Panc1 (cell line): ENCODE measurements at places on chromosomes 5 and 9.

GRCh38 chr5:174400461-174400860 is 323.9 kb upstream of the MSX2 start:
- no peaks in the 10 kb centered on the region for H3K4me1 ChIP-seq
- H3K36me3 ChIP-seq, result no peaks in the 10 kb centered on the region
- H3K4me3 ChIP-seq, result no peak overlapping the region
- no peak for DNase-seq
- H3K27me3 ChIP-seq, result peaks cover 18% of the 10 kb centered on the region

DNA sequence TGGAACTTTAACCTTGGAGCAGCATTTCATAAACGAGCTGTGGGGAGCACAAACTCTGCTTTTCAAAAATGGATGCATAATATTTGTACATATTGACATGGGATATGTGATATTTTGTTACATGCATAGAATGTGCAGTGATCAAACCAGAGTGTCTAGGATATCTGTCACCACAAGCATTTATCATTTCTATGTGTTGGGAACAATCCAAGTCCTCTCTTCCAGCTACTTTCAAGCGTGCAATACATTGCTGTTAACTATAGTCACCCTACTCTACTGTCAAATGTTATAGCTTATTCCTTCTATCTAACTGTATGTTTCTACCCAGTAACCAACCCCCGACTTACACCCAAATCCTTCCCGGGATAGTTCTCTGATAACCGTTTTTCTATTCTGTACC is 15.0 kb upstream of the C5orf58 start:
- H3K27ac ChIP-seq, result peak overlapping the region; percentile 66; the same call in 1 of the 2 replicates
- H3K27me3 ChIP-seq, result no peaks in the 10 kb centered on the region
- H3K4me1 ChIP-seq, result peaks cover 10% of the 10 kb centered on the region
- H3K36me3 ChIP-seq, result no peaks in the 10 kb centered on the region

- H3K27me3 ChIP-seq, result peaks cover 12% of the 10 kb centered on the region
- no peak overlapping the region for H3K27ac ChIP-seq
- H3K36me3 ChIP-seq, result peaks cover 5% of the 10 kb centered on the region
- no peak overlapping the region for H3K4me3 ChIP-seq
- H3K4me1 ChIP-seq, result peaks cover 5% of the 10 kb centered on the region; the same call in 1 of the 2 replicates
These were observed 2.0 kb upstream of the MTX3 start for GRCh38 chr5:79992891-79993657.

DNA sequence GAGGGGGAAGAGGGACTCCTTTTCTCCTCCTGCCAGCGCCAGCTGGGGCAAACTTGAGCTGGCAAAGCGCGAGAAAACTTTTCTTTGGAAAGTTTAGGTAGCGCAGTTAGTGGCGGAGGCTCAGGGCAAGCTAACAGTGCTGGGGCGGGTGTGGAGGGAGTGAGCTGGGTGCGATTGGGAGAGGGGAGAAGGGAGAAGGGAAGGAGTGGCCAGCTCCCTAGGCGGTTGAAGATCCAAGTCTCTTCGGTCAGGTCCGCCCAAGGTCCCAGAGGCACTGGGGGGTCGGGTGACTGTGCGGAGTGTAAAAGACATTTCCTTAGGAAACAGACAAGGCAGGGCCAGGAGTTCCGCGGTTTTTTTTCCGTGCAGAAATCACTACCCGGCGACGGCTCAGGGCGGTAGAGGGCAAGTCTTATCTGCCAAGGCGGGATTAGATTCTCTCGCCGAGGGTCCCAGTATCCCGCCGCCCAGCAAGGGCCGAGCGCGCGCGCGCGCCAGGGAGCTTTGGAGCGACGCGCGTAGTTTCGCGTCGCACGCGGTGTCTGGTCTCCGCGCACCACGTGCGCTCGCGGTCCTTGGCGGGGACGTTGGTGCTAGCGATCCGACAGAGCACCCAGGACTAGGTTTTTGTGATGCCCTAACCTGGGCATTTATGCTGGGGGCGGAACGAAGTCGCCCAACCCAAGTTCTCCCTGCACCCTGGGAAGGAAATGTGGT is 33.6 kb upstream of the NFIB start:
- H3K27me3 ChIP-seq, result no peaks in the 10 kb centered on the region
- H3K36me3 ChIP-seq, result no peaks in the 10 kb centered on the region
- no peak overlapping the region for H3K27ac ChIP-seq
- H3K4me3 ChIP-seq, result peak overlapping the region; percentile 52

DNA sequence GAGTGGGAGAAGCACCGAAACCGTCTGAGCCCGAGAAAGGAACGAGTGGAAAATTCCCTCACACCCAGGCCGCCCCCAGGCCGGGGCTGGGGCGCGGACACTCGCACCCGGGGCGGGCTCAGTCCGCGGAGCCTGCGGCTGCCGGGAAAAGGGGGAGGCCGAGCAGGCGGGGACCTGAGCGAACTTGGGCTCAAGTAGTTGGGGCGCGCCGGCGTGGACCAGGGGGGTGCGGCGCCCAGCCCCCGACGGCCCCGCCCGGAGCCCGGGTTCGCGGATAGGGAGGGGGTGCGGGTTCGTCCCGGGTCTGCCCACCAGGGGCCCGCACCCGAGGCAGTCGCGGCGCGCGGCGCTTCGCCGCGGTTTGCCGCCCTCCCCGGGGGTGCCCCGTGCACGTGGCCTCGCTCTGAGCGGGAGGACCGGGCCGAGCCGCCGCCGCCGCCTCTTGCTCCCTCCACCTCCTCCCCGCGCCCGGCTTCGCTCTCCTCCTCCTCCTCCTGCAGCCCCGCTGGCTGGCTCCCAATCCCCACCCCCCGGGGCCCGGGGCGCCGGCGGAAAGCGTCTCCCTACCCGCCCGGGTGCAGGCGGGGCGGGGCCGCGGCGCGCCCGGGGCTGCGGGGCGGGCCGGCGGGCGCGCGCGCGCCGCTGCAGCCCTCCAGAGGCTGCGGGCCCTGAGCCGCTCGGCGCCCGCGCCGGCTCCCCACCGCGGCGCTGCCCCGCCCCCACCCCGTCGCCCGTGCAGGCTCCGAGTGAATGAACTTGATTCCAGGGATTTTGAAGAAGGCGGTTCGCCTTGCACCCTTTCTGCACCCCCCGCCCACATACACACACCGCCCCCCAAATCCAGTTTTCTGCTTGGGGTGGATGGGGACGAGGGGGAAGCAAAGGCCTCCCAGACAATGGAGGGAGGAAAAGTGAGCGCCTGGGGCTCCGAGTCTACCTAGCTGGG is 1.3 kb upstream of the NFIB start:
- H3K27ac ChIP-seq, result peak overlapping the region; percentile 84
- H3K4me1 ChIP-seq, result peaks cover 4% of the 10 kb centered on the region
- no peaks in the 10 kb centered on the region for H3K36me3 ChIP-seq
- H3K4me3 ChIP-seq, result peak overlapping the region; percentile 63

- DNase-seq, result no peak
- no peaks in the 10 kb centered on the region for H3K4me1 ChIP-seq
- H3K27ac ChIP-seq, result no peak overlapping the region
- H3K36me3 ChIP-seq, result no peaks in the 10 kb centered on the region
These were observed 206.4 kb upstream of the TRIM32 start for GRCh38 chr9:116480700-116481099.

GRCh38 chr5:151094852-151095245 is 14.0 kb upstream of the TNIP1 start:
- H3K4me3 ChIP-seq, result no peak overlapping the region
- no peaks in the 10 kb centered on the region for H3K36me3 ChIP-seq
- peaks cover 9% of the 10 kb centered on the region; the same call in 1 of the 2 replicates for H3K4me1 ChIP-seq
- H3K27ac ChIP-seq, result no peak overlapping the region
- no peaks in the 10 kb centered on the region for H3K27me3 ChIP-seq

- H3K4me3 ChIP-seq, result no peak overlapping the region
- no peaks in the 10 kb centered on the region for H3K27me3 ChIP-seq
- H3K27ac ChIP-seq, result no peak overlapping the region
These were observed 477.8 kb downstream of the CCDC171 start for GRCh38 chr9:16030528-16031185.

GRCh38 chr9:28648723-28649122 is 1075.4 kb upstream of the C9orf72 start:
- DNase-seq, result no peak
- no peaks in the 10 kb centered on the region for H3K27me3 ChIP-seq
- H3K4me1 ChIP-seq, result no peaks in the 10 kb centered on the region
- H3K27ac ChIP-seq, result no peak overlapping the region

- H3K27ac ChIP-seq, result no peak overlapping the region
- no peak for DNase-seq
- no peak overlapping the region for H3K4me3 ChIP-seq
These were observed 11.1 kb upstream of the WNK2 start for GRCh38 chr9:93172666-93173364.

GRCh38 chr9:34653151-34654072 is 1.4 kb downstream of the IL11RA start:
- no peak for DNase-seq
- H3K36me3 ChIP-seq, result no peaks in the 10 kb centered on the region
- H3K4me1 ChIP-seq, result peaks cover 25% of the 10 kb centered on the region
- H3K27ac ChIP-seq, result peak overlapping the region; percentile 95
- no peak overlapping the region for H3K4me3 ChIP-seq
